Activated B cell treated with CpG ODN at 0.5 μM for 24 hours (primary cell): ENCODE measurements at places on chromosomes 16 and 17.
A peak's percentile ranks its signal among the peaks of the same experiment; 100 is the strongest.

DNA sequence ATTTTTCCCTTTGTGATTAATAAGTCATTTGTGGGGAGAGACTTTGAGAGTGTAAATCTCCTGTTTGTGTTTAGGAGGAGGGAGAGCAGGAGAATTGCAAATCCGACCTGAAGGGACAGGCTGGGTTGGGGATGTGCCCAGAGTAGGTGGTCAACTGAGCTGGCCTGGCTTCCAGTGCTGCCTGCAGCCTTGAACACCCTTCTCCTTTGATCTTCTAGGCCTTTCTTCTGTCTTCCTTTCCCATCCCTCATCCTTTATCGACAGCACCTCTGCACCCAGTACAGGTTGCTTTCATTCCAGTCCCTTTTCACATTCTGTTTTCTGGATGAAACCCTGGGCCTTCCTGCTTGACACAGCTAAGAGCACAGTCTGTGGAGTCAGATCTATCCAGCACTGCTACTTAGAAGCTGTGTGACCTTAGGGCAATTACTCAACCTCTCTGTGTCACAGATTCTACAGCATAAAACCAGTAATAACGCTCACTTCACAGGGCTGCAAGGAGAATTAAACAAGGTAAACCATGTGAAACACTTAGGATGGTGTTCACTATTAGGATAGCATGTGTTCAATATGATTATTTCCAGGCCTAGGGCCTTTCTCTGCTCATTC lies 1.0 kb upstream of the CSNK2A2 start:
- DNase-seq: no peak

GRCh38 chr17:46986366-46986765 lies 7.3 kb upstream of the RPRML start:
- DNase-seq: no peak

DNA sequence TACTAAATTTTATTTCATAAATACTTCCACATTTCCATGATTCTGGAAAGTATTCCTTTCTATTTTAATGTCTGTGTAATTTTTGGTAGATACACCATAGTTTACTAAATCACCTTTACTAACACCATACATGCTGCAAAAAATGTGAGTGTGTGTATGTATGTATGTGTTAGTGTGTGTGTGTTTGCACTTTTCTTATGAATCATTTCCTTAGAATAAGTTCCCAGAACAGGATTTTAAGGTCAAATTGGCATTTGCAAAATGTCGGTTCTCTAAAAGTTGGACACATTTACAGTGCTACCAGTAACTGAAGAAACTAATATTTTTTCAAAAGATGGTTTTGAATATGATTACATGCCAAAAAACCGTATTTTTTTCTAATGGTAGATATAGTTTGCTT lies 137.1 kb downstream of the CYB561 start:
- DNase-seq: no peak

DNA sequence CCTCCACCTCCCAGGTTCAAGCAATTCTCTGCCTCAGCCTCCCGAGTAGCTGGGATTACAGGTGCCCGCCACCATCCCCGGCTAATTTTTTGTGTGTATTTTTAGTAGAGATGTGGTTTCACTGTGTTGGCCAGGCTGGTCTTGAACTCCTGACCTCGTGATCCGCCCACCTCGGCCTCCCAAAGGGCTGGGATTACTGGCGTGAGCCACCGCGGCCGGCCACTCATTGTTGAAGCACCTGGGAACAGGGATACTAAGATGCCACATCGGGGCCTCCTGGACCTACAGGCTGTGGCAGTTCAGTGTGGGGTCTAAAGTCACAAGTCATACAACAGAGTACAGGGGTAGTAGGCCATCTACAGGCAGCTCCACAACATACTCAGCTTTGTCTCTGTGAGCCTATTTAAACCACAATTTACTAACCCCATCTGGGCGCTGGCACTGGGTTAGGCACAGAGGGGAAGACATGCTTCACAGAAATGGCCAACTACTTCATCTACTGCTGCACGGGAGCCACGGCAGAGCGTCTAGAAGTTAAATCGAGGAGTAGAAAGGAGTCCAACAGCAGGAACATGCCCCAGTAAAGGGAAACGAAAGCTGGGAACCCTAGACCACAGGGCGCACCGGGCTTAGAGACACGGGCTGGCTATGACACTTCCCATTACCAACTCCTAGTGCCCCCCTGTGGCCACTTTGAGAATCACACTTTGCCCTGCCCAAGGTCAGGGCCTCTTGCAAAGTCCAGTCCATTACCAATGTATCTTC lies 4.3 kb downstream of the VAMP2 start:
- DNase-seq: peak; percentile 79

- DNase-seq: no peak
Observed at GRCh38 chr17:51344532-51344931, 84.2 kb downstream of the UTP18 start.

GRCh38 chr17:20271011-20271610 lies 196.2 kb downstream of the LGALS9B start:
- no peak for DNase-seq

DNA sequence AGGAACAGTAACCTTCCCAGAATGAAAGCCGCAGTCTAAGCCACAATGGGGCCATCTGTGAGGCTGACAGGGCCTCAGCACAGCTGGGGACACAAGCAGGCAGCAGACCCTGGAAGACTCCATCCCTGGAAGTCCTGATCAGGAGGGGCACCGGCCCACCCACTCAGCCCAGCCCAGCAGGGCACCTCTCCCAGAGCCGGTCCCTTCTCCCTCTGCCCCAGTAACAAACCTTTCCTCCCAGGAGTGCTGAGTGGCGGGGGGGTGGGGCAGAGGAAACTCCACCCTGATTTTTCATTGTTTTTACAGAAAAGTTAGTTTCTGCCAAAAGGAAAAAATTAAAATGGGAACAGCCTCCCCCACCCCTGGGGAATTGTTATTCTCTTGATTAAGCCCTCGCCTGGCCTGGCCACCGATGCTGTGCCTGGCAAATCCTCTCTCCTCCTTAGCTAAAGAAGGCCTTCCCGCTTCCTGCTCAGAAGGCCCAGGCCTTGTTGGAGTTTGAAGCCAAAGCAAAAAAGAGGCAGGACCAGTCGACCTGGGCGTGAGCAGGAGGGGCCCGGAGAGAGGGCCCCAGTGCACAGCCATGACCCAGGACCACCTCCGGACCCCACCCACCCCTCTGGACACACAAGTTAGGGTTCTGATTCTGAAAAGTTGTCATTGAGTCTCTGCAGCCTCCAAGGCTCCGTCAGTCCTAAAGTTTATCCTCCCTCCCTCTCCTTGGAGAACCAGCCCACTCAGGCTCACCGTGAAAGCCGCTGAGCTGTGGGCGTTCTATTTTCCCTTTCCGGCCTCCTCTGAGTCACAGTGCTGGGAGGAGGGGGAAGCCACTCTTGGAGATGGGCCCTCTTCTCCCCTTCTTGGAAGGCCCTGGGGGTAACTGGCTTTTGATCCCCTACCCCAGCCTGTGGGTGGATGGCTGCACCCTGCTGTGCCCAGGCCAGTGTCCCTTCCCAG lies 128.4 kb upstream of the TNRC6C start:
- no peak for DNase-seq

GRCh38 chr17:50266384-50267073 lies 7.7 kb upstream of the TMEM92 start:
- peak; percentile 7 for DNase-seq

DNA sequence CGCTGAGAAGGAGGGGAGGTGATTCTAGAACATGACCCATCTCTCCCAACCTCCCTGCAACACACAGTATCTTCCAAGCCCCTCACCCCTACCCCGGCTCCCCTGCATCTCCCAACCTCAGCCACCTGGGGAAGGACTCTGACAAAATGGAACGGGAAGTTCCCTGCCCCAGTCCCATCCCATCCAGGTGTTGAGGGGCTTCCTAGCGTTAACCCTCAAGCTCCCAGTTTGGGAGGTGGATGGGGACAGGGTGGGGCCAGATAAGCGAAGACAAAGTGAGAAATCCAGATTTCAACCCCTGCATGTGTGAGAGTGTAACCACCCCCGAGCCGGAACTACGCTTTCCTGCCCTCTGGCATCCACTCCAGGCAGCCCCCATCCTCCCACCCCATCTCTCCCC lies 1.8 kb downstream of the ZSCAN10 start:
- no peak for DNase-seq

GRCh38 chr17:22463110-22463850 lies 771.0 kb downstream of the KCNJ18 start:
- no peak for DNase-seq

DNA sequence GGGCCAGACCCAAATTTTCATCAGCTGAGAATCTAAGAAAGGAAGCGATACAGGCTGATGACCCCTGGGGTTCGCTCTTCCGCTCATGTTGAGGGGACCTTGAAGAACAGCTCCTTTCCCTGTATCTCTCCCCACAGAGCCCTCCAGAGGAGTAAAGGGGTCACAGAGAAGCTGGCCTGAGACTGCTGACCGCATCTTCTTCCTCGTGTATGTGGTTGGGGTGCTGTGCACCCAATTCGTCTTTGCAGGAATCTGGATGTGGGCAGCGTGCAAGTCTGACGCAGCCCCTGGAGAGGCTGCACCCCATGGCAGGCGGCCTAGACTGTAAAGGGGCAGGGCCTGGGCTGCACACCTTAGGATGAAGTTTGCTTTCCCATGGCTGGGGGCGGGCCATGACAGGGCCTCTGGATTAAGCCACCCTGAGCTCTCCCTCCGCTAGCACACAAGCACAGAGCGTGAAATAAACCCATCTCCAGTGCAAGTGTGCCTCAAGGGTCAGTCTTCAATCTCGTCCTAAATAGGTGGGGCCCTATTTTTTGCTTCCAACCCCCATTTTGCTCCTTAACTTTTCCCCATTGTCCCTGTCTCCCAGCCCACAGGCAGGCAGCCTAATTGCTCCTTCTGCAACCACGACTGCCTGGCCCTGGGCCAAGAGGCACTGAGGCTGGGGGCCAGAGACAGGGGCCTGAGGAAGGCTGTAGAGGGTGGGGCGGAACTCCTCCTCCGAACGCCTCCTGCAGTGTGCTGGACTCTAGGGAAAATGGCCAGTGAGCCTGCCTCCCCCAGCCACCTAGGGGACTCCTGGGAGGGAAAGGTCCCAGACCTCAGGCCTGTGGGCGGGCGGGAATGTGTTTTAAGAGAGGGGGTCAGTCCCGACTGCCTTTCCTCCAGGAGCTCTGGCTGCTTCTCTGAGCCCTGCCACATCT lies 3.6 kb downstream of the ZACN start:
- DNase-seq: no peak

GRCh38 chr16:89482150-89482816 lies 8.1 kb downstream of the ANKRD11 start:
- no peak for DNase-seq

DNA sequence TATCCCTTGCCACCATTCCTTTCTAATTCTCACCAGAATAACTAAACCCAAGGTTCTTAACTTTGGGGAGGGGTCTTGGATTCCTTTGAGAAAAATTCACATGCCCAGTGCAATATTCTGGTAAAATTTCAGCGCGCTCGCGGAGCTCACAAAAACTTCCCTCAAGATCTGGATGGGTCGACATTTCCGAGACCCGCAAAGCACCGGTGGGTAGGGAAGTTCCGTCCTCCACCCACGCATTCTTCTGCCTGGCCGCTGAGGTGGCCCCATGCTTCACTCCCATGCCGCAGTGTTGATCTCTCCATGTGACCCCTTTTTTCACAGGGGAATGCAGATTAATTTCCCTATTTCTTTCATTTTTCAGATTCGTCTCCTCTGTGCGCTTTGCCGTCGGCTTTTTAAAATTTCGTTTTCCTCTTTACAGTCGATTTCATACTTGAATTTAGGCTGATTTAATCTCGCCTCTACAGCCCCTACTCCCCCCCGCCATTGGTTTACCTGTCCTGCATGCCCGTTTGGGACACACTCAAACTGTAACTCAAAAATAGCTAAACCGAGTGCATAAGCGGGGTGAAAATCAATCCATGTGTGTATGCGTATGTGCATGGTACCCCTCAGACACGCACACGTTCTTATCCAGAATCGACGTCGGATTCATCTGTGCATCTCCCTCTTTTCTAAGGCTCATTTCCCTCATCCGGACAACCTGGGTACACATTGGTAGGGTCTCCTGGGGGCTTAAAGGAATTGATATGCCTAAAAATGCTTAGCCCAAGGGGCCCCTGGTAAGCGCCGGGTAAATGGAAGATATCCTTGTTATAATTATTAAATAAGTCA lies 1.4 kb upstream of the SP6 start:
- no peak for DNase-seq
